Neural crest cell (in vitro differentiated cells): ENCODE measurements at places on chromosomes 4 and X.

- DNase-seq: no peak
Measured at GRCh38 chr4:172546782-172547181, 621.8 kb upstream of the GALNT7 start.

DNA sequence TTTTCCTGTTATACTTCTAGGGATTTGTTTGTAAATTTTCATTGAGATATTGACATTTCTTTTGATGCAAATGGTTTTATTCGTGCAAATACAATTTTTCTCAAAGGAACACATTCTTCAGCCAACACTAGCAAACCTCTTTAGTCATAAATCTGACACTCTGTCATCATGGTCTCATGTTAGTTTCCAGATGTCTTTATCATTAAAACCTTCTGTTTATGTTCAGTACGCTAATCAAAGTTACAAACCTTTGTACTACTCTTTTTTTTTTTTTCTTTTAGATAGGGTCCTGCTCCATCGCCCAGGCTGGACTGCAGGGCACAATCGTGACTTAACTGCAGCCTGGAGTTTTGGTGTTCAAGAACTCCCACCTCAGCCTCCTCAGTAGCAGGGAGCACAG is 7.1 kb downstream of the SLC25A31 start:
- no peak for DNase-seq

GRCh38 chrX:1172496-1172895 is 40.0 kb downstream of the CRLF2 start:
- no peak for DNase-seq

GRCh38 chrX:24024819-24025740 is 1.9 kb downstream of the KLHL15 start:
- peak; percentile 84 for DNase-seq

GRCh38 chrX:148500423-148501385 is at the start of gene AFF2:
Gene AFF2, plus strand, starts transcription at chrX:148500617. Its CDS starts 481 bp downstream, at chrX:148501098.
- DNase-seq: peak; percentile 45

DNA sequence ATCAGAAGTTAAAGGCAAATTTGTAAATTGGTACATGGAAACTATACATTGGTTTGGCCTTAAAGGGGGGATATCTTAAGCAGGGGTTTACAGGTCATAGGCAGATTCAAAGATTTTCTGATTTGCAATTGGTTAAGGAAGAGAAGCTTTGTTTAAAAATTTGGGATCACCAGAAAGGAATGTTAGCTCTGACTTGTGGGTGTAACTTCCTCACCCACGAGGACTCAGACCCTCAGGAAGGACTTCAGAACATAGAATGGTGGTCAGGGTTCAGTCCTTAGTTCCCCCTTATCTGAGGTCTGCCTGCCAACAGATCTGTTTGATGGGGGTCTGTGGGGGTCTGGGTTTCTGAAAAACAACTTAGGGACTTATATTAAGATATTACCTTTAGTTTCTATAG is 427.4 kb upstream of the DIPK2B start:
- no peak for DNase-seq

DNA sequence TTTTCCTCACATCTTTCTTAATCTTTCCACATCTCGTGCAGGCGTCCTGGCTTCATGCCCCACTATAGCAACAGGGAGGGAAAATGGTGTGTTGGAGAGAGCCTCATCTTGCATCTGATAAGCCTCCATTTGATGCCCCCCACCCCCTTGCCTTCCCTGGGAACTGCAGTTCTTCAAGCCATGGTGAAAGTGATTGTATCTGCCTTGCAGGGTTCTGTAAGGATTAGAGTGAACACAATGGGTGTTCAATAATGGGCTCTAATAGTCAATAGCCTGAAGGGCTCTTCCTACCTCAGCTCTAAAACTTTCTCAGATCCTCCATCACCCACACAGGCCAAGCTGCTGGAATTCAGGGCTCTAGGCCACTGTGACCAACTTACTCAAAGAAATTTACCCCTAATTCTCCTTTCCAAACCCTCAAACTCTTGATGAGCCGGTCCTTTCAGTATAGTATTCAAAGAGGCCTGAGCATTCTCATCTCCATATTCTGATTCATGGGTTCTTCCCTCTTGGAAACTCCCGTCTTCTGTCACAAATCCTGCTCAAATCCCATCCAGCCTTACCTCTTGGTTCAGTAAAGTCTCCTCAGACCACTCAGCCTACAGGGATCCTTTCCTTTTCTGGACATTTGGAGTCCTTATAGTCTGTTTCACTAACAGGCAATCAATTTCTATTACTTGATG is 128.3 kb upstream of the TRIM2 start:
- no peak for DNase-seq

- no peak for DNase-seq
Measured at GRCh38 chrX:73830489-73831414, 267.8 kb downstream of the CHIC1 start.

DNA sequence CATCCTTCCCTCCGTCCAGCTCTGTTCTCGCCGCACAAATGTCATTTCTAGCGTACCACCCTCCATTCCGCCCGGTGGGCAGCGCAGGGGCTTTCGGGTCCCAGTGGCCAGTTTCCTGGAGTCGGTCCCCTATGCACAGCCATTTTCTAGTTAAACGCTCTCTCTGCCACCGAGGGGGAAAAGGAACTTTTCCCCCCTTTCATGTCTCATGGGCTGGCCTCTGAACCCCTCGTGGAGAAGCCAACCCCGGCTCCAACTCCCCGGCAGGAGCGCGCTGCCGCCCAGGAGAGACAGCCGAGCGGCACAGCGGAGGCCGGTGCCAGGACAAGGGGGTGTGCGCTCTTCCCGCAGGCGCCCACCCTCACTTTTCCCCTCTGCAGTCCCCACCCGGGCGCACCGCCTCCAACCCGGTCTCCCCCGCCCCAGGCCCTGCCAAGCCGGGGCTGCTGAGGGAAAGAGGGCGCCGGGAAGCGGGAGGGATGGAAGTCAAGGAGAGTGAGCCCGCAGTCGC is 662 bp downstream of the APBB2 start:
- DNase-seq: peak; percentile 12

DNA sequence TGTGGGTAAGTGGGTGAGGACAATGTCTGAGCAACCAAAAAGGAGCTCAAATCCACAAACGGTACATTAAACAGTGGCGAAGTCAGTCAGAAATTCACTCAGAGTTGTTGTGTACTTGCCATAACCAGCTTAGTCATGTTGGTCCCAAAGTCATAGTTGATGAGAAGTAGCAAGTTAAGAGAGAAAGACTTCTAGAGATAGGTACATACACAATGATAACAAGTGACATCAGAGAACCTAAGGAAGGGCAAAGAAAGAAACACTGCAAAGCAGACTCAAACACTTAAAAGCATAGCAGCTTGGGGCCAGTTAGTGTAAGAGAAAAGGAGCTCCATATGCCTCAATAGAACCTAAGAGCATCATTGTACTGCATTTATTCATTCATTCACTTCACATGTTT is 30.2 kb downstream of the DYNLT3 start:
- no peak for DNase-seq

DNA sequence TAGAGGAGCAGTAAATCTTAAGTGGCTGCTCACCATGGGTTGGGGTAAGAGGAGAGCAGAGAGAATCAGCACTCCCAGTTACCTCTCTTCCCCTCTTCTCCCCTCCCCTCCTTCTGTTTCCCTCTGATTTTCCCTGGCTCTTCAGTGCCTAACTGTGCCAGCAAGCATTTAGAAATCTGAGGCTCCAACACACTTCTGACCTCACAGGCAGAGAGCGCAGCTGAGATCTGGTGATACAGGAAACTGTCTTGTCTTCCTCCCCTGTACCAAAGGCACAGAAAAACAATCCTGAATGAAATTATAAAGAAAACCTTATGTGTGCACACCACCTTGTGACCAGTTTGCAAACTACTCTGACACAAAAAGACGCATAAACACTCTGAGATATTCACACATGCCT is 82.4 kb upstream of the SMIM10 start:
- no peak for DNase-seq

DNA sequence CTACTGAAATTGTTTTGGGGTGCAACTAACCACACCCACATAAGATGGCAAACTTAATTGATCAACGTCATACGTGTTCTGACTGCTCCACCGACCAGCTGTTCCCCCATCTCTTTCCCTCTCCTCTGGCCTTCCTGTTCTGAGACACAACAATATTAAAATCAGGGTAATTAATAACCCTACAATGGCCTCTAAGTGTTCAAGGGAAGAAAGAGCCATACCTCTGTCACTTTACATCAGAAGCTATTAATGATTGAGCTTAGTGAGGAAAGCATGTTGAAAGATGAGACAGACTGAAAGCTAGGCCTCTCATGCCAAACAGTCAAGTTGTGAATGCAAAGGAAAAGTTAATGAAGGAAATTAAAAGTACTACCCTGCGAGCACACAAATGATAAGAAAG is 173.9 kb upstream of the FTHL17 start:
- no peak for DNase-seq

- no peak for DNase-seq
Measured at GRCh38 chr4:15162465-15163283, 160.4 kb downstream of the CPEB2 start.
